Dermis microvascular lymphatic vessel endothelial cell (primary cell): ENCODE measurements at places on chromosomes 16 and 17. TPM values are rescaled to one million over a fixed set of nuclear protein-coding genes. Genes with fewer than 3 reads are reported as not detected.

The PMFBP1 gene
- under 0.01 TPM in 2 replicates for total RNA-seq

The ANKRD40CL gene
- total RNA-seq, result not detected in 2 replicates

The SLC52A1 gene
- total RNA-seq, result 0.25 and 0.26 TPM in 2 replicates

The GNG13 gene
- not detected in 2 replicates for total RNA-seq
